ENCODE measurements at places on chromosomes 1 and 21.

GRCh38 chr1:39348278-39348677 lies 143.2 kb upstream of the BMP8A start:
- DNase-seq: no peak

- DNase-seq: no peak
Observed at GRCh38 chr1:63124666-63125191, 197.6 kb upstream of the FOXD3 start.

- no peak for DNase-seq
Observed at GRCh38 chr1:193569096-193569982, 382.9 kb upstream of the B3GALT2 start.

DNA sequence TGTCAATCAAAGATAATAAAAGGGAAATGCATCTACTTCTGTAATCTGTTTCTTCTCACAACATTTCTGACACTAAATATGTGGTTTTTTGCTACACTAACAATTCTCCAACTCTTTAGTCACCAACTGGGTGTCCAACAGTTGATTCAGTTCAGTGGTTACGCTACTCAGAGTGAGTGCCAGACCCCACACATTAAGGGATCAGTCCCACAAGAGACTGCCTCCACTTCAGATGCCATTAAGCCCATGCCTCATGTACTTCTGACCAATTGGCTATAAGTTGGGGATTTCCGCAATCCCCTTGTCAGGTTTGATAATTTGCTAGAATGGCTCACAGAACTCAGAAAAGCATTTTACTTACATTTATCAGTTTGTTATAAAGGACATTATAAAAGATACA lies 28.4 kb downstream of the RNF2 start:
- DNase-seq: no peak

DNA sequence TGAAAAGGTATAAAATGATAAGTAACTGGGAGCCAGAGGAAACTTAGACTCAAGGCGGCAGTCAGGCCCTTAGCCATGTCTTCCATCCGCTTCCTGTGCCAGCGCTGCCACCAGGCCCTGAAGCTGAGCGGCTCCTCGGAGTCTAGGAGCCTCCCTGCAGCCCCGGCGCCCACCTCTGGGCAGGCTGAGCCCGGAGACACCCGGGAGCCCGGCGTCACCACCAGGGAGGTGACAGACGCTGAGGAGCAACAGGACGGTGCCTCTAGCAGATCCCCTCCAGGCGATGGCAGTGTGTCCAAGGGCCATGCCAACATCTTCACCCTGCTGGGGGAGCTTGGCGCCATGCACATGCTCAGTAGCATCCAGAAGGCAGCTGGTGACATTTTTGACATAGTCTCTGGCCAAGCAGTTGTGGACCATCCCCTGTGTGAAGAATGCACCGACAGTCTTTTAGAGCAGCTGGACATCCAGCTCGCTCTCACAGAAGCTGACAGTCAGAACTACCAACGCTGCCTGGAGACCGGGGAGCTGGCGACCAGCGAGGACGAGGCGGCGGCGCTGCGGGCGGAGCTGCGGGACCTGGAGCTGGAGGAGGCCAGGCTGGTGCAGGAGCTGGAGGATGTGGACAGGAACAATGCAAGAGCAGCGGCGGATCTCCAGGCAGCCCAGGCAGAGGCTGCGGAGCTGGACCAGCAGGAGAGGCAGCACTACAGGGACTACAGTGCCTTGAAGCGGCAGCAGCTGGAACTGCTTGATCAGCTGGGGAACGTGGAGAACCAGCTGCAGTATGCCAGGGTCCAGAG lies at the start of gene BECN2:
Gene BECN2 (plus strand): TSS at position 76 of the 803 bp plus-strand sequence. CDS start 0 bp downstream, at position 76.
- no peak for DNase-seq

- DNase-seq: no peak
Observed at GRCh38 chr1:230124186-230125128, 57.4 kb downstream of the GALNT2 start.

GRCh38 chr1:165876121-165876520 lies 48.7 kb downstream of the UCK2 start:
- DNase-seq: no peak

DNA sequence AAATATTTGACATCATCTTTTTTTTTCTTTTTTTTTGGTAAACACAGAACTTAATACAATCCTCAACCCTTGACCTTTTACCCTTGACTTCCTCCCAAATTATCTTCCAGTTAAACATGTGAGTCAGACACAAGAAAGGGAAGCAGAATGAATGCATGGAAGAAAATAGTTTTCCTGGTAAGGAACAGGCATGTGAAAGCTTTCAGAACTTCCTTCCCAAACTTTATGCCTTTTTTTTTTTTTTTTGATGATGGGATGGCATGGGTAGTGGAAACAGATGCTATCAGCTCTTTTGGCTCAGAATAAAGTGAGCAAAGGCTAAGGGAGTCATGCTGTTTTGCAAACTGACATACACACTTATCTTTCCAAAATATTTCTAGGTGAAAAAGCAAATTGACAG lies 1079.1 kb downstream of the TTLL7 start:
- no peak for DNase-seq

GRCh38 chr1:204441558-204441957 lies 29.9 kb upstream of the PPP1R15B start:
- no peak for DNase-seq

- peak; percentile 95 for DNase-seq
Observed at GRCh38 chr21:26170471-26171257, at the start of gene APP. Gene APP, minus strand, starts transcription at chr21:26170770. Its CDS starts 150 bp downstream, at chr21:26170620.

GRCh38 chr1:78052685-78053405 lies 7.1 kb downstream of the GIPC2 start:
- DNase-seq: no peak

- DNase-seq: no peak
Observed at GRCh38 chr1:163361123-163361934, 39.6 kb downstream of the NUF2 start.

- DNase-seq: no peak
Observed at GRCh38 chr1:207964195-207964966, 53.5 kb upstream of the CD34 start.

DNA sequence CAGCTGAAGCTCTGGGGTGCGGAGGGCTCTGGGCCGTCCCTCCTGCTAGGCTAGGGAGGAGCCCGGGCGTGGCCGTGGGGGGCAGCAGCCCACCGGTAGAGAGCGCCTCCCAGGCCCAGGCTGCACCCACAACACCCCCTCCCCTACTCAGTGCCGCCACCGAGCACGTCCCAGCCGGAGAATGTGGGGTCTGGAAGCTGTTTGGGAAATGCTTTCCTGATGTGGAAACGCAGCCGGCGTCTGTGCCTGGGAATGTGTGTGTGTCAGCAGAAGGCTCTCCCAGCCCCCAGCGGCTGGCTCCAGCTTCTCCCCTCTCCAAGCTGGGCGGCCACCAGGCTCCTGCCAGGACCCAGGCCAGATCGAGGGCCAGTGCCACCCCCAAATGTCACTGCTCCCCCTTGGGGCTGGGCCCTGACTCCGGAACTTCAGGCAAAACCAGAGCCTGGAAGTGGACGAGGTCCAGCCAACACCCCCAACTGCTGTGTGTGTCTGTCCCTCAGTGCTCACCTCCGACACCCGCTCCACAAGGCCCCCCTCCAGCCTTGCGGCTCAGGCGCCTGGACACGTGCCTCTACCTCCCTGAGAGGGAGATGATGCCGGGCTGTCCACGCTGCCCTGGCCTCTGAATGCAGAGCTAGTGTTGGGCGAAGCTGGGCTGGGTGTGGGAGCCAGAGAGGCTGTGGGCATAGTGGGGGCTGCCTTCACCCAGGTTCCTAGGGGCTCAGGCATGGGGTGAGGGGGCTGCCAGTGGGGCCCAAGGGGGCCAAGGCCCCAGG lies 74.7 kb downstream of the MEGF6 start:
- no peak for DNase-seq

DNA sequence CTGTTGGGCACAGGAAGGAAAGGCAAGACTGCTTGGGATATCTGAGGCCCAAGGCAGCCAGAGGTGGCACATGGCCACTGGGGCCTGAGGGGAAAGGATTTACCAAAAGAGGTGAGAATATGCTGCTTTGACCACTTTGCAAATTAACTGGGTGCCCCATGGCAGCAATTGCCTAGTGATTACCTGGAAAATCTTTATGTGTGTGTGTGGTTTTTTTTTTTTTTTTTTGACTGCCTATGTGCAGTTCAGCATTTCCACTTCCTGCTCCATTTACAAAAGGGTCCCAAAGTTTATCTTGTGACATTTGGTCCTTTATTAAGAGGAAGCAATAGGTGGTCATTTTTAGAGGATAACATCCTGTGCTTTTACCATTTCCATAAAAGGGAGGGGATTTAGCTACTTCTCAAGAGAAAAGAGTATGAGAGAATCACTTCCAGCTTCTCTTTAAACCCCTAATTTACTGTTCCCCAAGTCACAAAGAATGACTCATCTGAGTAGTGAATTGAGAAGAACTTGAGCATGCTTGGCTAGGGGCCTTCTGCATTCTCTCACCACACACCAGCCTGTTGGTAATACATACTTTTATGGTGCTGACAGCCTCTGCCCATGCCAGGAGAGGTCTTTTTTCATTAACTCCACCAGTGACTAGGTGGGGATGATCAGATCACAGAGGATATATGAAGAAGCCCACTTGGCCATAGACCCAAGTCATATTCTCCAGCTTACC lies 52.1 kb downstream of the SYDE2 start:
- DNase-seq: no peak

GRCh38 chr1:10210841-10211804 lies 753 bp downstream of the KIF1B start:
- DNase-seq: no peak

GRCh38 chr21:46660505-46660904 lies 25.0 kb downstream of the PRMT2 start:
- no peak for DNase-seq

GRCh38 chr1:186463511-186463910 lies 2.6 kb upstream of the PDC start:
- no peak for DNase-seq

GRCh38 chr1:116971965-116972673 lies 29.4 kb upstream of the CD101 start:
- no peak for DNase-seq

- no peak for DNase-seq
Observed at GRCh38 chr1:211951856-211952255, 83.5 kb downstream of the INTS7 start.

DNA sequence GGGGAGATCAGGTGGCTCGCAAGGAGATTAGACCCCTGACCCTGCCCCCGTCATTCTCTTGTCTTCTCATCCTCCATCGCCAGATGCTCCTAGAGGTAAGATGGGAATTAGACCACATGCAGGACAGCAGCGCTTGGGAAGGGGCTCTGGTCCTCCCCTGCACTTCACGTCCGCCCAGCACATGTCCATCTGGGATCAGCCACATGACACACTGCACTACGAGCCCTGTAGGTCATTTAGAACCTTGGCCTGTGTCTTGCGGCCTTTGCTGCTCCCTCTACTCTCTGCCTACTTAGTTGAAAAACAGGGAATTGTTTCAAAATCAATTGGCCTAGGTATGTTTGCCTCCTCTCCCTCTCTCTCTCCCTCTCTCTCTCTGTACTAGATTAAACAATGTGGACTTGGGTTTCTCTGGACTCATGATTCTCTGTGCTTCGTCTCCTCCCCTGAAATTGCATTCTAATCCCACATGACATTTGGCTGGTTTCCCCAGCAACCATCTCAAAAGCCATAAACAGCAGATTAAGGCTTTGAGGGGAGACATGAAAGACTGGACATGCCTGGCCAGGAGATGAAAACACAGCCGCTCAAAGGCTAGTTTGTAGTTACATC lies 3.8 kb upstream of the NCMAP start:
- DNase-seq: no peak

DNA sequence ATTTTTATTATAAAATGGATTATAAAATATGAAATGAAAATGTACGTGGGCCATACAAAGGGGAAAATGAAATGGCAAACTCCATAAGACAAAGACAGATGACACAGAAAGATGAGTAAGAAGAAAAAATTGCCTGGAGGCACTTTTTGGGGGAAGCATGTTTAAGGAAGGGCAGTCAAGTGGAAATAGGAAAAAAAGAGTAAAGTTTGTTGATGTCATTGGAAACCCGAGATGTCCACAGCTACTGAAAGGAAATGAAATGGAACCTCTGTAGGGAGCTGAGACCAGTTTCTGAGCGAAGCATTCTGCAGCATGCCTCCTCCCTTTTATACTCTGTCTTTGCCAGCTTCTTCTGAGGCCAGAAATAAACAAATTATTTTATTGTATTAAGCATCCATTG lies 203.4 kb upstream of the UBE2U start:
- no peak for DNase-seq

DNA sequence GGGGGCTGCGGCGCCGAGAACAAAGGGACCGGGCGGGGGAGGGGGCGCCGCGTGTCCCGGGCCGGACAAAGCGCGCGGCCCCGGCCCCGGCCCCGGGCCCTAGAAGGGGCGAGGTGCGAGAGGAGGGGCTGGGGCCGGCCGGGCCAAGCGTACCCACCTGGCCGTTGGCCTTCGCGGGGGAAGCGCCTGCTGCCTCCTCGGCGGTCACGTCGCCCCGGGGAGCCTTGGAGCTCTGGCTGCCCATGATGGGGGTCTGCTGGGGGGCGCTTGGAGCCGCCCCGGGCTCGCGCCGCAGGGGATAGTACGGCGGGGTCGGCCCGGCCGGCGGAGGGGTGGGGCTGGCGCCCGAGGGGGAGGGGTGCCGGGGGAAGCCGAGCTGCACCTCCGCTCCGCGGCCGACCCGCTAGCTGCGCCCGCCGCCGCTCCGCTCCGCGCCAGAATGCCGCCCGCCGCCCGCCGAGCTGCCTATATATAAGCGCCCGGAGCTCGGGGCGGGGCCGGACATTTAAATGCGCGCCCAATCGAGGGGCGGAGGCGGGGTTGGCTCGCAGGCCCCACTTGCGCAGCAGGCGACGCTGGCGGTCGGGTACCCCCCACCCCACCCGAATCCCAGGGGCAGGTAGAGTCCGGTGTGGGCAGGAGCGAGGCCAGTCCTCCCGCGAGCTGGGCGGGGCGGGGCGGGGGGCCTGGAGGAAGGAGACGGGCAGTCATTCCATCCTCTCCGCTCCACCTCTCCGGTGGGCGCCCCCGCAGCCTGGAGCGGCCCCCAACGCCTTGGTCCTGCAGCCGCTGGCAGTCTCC lies at the start of gene MARCKSL1:
Gene MARCKSL1 (minus strand): TSS at position 444 of the 801 bp plus-strand sequence. CDS start 200 bp downstream, at position 244.
- DNase-seq: peak; percentile 87

DNA sequence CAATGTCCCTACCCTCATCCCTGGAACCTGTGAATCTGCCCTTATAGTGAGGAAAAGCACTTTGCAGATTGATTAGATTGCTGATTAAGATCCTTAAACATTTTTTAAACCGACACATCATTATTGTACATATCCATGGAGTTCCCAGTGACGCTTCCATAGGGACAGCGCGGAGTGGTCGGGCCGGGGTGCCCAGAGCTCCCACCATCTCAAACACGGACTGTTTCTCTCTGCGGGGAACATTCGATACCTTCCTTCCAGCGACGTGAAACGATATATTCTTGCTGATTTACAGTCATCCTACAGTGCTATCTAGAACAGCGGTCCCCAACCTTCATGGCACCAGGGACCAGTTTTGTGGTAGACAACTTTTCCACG lies 4.0 kb downstream of the KRTAP10-12 start:
- no peak for DNase-seq

DNA sequence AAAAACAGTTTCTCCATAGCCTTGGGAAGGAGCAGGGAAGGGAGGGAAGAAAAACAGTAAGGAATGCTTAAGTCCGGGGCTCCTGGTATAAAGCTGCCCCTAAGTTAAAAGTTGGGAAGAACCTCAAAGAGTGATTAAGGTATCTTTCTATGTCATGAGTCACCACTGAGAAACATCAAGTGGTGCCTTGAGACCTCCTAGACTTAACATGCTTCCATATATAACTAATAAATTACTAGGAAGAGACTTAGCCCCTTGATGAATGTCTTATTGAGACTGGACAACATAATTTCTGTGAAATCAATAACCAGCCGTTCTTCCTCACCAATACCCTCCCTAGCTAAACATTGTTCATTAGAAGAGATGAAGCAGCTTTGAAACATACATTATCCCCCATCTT lies 121.8 kb upstream of the SLC44A3 start:
- DNase-seq: no peak

GRCh38 chr21:33268737-33269441 lies 2.7 kb downstream of the IL10RB start:
- DNase-seq: peak; percentile 15

GRCh38 chr1:170261669-170262068 lies 115.9 kb downstream of the NTMT2 start:
- no peak for DNase-seq

Data from stimulated activated naive CD4-positive, alpha-beta T cell (primary cell).